ENCODE measurements at places on chromosomes 3 and 15.

- no peak for DNase-seq
Measured at GRCh38 chr15:60643555-60643954, 164.6 kb upstream of the ICE2 start.

GRCh38 chr3:53545310-53545995, 51.0 kb downstream of the CACNA1D start:
- no peak for DNase-seq

- peak; percentile 69 for DNase-seq
Measured at GRCh38 chr3:154904328-154904727, 175.8 kb upstream of the MME start.

DNA sequence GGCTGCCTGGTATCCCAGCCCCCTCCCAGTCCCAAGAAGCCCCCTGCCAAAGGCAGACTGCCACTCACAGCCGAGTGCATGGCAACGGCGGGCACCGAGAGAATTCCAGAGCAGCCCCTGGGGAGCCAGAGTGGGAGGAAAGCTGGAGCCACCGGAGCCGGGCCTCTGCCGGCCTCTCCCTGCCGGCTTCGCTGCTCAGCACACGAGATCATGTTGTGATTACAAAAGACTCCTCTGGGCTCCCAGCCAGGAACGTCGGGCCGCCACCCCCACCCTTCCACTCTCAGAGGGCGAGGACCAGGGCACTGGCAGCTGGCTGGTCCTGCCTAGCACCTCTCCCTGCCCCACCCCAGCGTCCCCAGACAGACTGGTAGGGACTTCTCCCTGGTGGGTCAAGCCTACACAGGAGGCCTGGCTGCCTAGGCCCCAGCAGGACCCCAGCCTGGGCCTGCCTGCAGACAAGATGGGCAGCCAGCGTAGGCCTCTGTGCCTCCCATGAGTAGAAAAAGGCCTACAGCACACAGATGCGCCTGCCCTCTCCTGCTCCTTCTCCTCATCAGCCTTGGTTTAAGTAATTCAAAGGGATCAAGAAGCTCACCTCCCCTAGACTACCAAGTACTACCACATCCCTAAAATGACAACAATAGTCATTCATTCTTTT, at the start of gene CCDC9B:
TSS of gene CCDC9B (minus strand) at position 200 of the 661 bp plus-strand sequence. CDS start at position 80, 120 bp downstream.
- peak; percentile 88 for DNase-seq

GRCh38 chr3:170012683-170013400, 25.0 kb upstream of the GPR160 start:
- peak; percentile 68 for DNase-seq

GRCh38 chr15:34070003-34070402, 31.0 kb upstream of the AVEN start:
- DNase-seq, result no peak

DNA sequence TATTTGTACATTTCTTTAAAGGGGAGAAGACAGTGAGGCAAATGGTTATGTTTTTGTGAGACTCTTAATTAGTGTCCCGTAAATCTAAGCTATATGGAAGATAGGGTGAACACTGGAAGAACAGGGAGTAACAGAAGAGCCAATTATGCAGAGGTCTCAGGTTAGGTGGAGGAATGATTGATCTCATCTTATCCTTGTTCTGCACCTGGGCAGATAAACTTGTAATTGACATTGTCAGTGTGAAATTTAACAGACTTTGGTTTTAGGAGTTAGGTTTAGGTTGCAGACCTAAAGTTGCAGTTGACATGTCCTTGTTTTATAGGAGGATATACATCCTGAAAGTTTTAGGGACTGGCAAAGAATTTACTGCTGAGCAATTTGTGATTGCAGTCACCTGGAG, 3.1 kb upstream of the TWF2 start:
- no peak for DNase-seq

- no peak for DNase-seq
Measured at GRCh38 chr3:8579096-8579495, 65.5 kb downstream of the SSUH2 start.

DNA sequence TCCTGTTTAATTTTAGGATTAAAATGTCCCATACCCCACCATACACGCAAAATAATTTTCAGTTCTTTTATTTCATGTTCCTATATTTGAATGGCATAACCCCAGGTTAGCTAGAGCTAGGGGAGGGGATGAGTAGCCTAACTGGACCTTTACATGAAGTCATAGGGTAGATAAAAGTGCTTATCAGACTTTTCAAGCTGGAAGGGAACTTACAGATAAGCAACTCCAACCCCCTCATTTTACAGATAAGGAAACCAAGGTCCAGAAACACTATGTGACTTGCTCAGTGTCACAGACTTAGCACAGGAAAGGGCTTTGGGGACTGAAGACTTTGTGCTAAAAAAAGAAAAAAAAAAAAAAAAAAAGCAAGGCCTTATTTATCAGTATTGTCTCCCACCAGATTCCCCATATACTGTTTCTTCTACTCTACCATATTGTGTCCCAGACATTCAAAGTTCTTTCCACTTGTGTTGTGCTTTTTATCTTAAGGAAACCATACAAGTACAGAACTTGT, 10.6 kb upstream of the TNIK start:
- DNase-seq, result no peak

GRCh38 chr3:127287840-127288239, at the start of gene PRR20G:
Gene PRR20G (minus strand): TSS chr3:127288046. CDS start chr3:127287365, 681 bp downstream.
- no peak for DNase-seq
